ENCODE measurements at places on chromosomes 7 and 10. TPM values are rescaled to one million over a fixed set of nuclear protein-coding genes. Genes with fewer than 3 reads are reported as not detected.

DNA sequence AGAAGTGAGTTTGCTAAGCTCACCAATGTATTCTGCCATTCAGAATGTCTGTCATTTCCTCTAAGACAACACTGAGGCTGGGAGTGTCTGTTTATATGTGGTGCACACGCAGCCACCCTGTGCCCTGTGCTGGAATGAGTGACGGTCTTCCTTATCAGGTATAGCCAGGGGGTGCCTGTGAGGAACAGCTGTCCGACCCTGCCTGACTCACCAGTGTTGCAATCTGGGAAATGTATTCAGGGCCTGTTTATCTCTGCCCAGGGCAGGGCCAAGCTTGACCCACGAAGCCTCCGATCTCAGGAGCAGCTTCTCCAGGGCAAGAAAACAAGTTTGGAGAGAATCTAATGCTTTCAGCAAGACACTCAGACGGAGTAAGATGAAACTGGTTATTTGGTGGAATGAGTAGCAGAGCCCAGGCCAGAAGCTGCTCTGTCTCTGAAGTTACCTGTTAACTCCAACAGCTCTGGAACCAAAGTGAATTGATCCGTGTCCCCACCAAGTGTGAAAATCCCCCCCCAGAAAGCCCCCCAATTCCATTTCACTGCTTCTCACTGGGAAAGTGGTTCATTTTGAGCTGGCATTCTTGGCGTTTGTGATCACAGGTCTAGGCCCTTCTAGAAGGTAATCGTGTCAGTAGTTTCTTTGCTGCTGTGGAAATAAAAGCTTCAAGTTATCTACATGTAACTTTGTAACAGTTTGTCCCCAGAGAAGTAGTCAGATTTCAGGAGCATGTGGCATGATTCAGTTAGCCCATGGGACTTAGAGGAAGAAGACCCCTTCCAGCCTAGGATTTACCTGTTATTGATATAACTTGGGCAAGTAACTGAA, 6.1 kb upstream of the UBE2H start:
- ATAC-seq, result peak; percentile 58

DNA sequence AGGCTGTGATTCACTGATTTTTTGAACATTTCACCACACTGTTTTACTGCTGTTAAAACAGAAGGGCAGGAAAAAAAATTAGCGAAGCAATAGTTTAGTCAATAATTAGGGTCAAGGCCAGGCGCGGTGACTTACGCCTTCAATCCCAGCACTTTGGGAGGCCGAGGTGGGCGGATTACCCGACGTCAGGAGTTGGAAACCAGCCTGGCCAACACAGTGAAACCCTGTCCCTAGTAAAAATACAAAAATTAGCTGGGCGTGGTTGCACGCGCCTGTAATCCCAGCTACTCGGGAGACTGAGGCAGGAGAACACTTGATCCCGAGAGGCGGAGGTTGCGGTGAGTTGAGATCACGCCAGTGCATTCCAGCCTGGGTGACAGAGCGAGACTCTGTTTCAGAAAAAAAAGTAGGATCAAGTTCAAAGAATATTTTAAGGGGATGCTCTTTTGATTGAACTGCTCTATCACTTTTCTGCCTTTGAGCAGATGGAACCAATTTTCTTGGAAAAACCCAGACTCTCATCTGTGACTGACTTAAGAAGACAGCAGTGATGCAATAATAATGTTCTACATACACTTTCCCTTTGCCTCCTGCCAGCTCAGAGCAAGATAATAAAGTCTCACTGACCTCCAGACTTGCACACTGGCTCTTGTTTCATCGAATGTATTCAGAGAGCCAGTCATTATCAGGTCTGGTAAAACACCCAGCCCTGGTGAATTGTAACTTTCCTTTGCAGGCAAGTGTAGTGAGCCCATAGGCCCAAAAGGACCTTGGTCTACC, 1.6 kb upstream of the PPA1 start:
- peak; percentile 21 for ATAC-seq

GRCh38 chr7:157439149-157439548, 102.3 kb downstream of the DNAJB6 start:
- no peak for ATAC-seq

Gene C10orf90
- total RNA-seq, result not detected

DNA sequence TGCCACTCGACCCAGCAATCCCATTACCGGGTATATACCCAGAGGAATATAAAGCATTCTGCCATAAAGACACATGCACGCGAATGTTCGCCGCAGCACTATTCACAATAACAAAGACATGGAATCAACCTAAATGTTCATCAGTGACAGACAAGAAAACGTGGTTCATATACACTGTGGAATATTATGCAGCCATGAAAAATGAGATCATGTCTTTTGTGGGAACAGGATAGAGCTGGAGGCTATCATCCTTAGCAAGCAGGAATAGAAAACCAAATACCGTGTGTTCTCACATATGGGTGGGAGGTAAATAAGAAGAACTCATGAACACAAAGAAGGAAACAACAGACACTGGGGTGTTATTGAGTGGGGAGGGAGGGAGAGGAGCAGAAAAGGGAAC, 84.7 kb downstream of the SLC16A9 start:
- ATAC-seq, result no peak

- ATAC-seq, result no peak
Observed at GRCh38 chr7:43481902-43482678, 100.8 kb upstream of the STK17A start.

DNA sequence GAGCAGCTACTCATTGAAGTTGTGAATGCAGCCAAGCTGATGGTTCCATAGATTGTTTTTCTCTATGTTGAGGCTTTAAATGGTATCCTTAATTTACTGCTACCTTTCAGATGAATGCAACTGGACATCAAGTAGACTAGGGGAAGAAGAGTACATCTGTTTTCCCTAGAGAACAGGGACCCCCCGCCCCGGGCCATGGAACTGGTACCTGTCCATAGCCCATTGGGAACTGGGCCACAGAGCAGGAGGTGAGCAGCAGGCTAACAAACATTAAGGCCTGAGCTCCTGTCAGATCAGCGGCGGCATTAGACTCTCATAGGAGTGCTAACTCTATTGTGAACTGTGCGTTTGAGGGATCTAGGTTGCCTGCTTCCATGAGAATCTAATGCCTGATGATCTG, 391.3 kb downstream of the AUTS2 start:
- no peak for ATAC-seq

DNA sequence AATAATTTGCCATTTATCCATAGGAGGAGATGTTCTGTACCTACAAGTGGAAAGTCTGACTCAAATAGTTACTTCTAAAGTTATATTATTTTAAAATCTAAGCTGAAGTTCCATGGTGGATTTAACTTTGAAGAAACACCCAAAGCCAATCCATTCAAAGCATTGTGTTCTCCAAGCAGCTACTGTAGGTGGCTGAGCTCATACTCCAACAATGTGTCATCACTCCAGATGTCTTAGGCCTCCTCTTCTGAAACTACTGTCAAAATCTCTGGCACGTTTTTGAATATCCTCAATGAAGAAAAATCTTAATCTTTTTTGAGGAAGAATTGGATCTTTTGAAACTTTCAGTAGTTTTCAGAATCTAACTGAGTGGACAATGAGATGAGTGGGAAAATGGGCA, 169.1 kb downstream of the PTEN start:
- ATAC-seq, result no peak

GRCh38 chr10:1620803-1621202, 116.5 kb downstream of the ADARB2 start:
- ATAC-seq, result no peak

DNA sequence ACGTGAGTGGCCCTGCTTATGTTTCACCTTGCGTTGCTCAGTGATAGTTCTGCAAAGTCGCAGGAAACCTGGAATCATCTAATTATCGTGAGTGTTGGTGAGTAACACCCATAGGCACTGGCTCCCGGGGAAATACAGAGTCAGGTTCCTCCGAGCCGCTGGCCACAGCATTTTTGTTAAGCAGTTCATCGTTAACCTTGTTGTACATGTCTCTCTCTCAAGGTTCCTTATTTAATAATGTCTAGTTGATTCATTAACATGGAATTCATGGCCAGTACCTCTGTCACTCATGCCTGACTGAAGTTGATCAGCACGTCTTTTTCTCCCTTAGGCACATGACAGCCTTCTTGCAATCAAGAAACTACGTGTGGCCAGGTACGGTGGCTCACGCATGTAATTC, 3.1 kb upstream of the ZFAND2A start:
- ATAC-seq, result no peak

Gene OR2A7
- total RNA-seq, result 1.9 TPM

Gene CPEB3
- 10.3 TPM for total RNA-seq

- ATAC-seq, result no peak
Observed at GRCh38 chr10:48464121-48464870, 140.6 kb downstream of the ARHGAP22 start.

DNA sequence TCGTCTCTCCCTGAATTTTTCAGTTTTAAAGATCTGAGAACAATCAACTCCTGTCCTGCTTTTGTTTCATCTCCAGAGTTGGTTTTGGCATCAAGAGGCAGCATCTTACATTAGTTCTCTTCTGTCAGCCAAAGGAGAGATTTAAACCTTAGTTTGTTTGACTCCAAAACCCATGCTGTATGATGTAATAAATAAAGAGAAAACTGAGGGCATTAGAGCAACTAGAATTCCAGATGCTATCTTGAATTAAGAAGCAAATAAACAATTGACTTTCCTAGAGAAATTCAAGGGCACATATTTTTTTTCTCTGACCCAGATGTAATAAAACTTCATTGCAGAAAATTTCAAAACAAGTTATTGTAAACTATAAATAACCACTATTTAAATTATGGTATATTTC, 54.4 kb downstream of the INHBA start:
- ATAC-seq, result no peak

DNA sequence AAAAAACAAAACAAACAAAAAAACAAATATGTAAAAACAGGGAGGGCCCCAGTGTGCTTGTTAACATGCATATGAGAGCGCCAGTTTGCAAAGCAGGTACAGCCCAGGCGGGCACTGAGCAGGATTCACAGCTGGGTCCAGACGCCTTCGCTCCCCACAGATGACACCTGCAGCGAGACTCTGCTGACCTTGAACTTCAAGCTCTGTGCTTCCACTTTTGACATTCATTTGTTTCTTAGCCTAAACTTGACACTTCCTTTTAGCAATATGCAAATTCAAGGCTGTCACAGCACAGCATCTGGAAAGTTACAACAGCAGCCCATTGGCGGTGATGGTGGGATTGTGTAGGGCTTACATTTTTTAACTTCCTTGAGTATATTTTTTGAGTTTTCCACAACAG, 88.8 kb upstream of the TNS3 start:
- no peak for ATAC-seq

Gene SPDYE6
- not detected for total RNA-seq

GRCh38 chr10:42948040-42948439, 128.8 kb upstream of the RET start:
- ATAC-seq, result no peak

GRCh38 chr7:11358637-11359036, 385.0 kb downstream of the PHF14 start:
- ATAC-seq, result no peak

DNA sequence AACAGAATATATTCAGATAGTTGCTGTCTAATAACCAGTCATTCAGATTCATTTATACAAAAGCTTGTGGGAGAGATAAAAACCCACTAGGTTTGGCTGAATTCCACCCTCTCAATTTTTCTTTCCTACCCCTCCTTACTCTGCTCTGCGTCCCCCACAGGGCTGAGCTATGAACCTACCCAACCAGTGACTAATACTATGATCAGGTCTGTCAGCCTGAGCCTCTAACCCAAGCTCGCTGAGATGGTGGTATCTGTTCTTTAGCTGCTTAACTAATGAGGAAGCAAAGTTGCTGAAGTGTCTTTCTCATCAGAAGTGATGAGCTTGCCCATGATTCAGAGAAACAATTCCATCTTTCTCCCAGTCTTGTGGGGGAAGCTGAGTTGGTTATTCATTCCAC, 248.7 kb upstream of the GPR26 start:
- ATAC-seq, result no peak

DNA sequence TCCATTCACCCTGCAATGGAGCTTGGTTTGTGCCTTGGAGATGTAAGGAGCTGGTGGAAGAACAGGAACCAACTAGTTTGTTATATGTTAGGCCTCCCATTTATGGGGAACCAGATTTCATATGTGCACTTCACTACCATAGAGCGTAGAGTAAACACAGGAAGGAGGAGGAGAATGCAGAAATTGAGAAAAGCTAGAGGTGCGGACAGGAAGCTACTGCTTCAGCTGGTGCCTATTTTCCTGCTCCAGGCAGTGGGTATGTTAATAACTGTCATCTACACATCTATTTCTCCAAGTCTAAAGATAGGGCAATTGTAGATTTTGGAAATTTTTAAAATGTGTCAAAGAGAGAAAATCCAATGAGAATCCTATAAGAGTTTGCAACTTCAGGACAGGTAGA, 482.2 kb downstream of the PLXDC2 start:
- no peak for ATAC-seq

- no peak for ATAC-seq
Observed at GRCh38 chr7:128120116-128120515, 88.9 kb upstream of the LRRC4 start.

- peak; percentile 71 for ATAC-seq
Observed at GRCh38 chr10:17808971-17809841, at the start of gene MRC1. TSS of gene MRC1 (plus strand) at chr10:17809348. CDS start at chr10:17809466, 118 bp downstream.

- ATAC-seq, result no peak
Observed at GRCh38 chr10:7662522-7662921, 4.2 kb downstream of the ITIH5 start.

GRCh38 chr7:129875745-129876411, 76.9 kb downstream of the UBE2H start:
- ATAC-seq, result peak; percentile 39

DNA sequence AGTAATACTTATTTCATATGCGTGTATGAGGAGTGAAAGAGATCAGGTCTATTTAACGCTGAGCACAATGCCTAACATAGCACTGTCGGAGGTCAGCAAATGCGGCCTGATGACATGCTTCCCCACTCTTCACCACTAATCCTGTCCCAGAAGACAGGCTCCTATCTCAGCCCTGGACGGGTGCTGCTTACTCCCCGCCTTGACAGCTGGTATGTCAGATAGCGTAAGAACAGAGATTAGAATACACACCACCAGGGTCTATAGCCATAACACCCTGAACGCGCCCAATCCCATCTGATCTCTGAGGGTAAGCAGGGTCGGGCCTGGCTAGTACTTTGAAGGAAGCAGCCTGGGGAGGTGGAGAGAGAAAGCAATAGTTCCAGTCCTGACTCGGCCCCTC, 32.3 kb upstream of the TM9SF3 start:
- ATAC-seq, result no peak

GRCh38 chr10:49139846-49140195, 6.0 kb upstream of the FAM170B start:
- ATAC-seq, result no peak

Gene PRSS37
- not detected for total RNA-seq

Gene SH2D4B
- not detected for total RNA-seq

Gene MSRB2
- 48.2 TPM for total RNA-seq

Measured in gastroesophageal sphincter (tissue), 4 donors.